ENCODE measurements at places on chromosomes 1 and 21.

GRCh38 chr1:55413286-55413685, 198.1 kb upstream of the USP24 start:
- DNase-seq: no peak

GRCh38 chr21:30408782-30409494, 13.1 kb downstream of the KRTAP13-1 start:
- DNase-seq: no peak

DNA sequence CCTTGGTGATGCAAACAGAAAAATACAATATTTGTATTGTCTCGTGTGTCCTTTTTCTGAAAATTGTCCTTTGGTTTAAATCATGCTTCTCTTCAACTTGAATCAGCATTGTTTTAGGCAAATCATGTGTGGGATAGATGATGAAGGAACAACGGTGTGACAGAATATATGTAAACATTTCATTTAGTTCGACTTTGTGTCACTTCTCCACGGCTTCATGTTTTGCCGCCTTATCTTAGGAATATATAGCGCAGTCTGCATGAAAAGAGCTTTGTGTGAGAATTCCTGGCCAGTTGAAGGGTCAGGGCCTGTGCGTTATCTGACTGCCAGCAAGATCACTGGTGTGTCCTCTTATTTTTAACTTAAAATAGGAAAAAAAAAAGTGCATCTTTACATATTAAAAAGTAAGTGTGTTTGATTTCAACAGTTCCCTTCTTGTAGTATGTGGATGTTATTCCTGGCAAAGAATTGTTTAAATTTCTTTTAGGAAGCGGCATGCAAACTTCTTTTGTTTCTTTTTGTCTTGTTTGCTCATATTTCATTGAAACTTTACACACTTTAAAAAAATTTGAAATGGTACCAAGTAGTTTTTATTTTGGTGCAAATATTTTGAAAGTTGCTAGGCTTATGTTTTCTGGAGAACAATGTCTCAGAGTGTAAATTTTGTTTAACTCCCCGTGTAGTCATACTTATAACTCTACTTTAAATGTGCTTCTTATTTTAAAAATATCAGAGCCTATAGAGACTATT, 465.2 kb downstream of the USP25 start:
- DNase-seq: no peak

- no peak for DNase-seq
These were observed 47.0 kb downstream of the CYP2J2 start for GRCh38 chr1:59879574-59879973.

DNA sequence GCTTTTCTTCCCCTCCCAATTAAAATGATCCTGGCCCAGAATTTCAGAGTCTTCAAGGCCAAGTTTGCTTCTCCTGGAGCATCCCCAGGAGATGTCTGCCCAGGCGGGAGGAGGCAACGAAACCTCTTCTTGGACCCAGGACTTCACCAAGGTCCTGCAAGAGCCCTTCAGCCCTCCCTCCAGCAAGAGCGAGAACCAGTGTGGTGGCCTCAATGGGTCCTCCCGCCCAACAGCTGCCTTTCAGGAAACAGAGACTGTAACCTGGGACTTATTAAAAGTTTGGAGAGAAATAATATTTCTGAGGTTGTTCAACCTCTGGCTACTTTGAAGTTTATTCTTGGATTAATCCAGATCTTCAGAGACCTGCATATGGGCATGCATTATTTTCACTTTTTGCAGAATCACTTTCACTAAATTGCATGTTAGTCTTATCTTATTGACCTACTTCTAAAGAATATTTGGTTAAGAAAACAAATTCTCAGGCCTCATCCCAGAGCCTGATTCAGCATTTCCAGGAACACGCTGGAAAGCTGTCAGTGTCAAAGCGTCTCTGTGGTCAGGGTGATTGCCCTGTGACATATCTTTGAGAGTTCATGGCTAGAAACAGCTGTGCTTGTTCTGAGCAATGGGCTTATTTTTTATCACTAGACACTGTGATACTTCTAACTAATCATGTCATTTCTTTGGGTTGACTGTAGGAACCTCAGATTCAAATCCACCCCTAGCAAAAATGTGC, 66.0 kb upstream of the CLDN14 start:
- DNase-seq: no peak
